ENCODE measurements at places on chromosomes 13 and 19.

- DNase-seq: no peak
These were observed 312 bp downstream of the GSK3A start for GRCh38 chr19:42242069-42242511.

DNA sequence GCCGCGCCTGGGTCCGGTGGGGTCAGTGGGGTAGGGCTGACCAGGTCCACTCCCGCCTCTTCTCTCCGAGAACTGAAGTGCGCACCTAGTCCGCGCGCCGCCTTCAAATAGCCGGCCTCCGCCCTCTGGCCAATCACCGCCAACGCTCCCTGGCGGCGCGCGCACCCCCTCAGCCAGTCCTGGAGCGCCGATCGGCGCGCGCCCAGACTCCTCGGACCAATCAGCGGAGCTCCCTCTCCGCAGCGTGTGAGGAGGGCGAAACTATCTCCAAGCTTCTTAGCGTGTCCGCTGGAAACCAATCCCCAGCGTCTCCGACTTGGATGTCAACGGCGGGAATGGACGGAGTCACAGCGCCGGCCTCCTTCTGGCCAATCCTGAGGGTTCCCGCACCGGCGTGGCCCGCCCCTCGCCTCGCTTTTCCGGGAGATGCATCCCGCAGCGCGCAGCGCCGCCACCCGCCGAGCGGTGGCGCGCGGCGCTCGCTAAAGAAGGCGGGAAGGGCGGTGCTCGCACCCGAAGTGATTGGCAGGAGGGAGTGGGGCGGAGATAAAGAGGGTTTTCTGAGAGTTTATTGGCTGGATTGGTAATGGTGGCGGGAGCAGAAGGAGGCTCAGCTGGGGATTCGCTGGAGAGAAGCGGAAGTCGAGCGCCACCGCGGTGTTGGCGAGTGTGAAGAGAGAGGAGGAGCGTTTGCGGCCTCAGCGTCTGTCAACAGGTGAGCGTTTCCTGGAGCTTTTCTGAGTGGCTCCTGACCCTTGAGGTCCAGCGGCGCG, at the start of gene ASF1B:
TSS of gene ASF1B (minus strand) at position 81 of the 773 bp plus-strand sequence. CDS start 133 bp downstream, outside the sequence.
- peak; percentile 93 for DNase-seq

GRCh38 chr13:111413407-111414187, 93.2 kb downstream of the TEX29 start:
- no peak for DNase-seq

DNA sequence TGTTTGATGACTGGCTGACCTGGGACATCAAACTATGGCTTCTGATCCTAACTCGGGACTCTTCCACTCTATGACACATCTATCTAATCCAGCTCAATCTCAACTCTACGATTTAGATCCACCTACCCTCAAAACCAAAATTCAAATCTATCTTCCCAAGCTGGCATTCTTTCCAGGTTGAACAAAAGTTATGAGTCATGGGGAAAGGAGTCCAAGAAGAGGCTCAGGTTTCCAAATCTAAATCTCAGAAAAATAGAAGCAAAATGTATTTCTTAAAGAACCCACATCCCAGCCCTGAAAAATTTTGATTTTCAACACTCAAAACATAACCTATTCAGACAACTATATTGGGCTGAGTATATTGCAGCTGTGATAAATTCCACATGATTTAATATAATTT, 143.9 kb upstream of the IPO5 start:
- no peak for DNase-seq

- DNase-seq: no peak
These were observed 395.9 kb downstream of the KCNRG start for GRCh38 chr13:50410921-50411746.

GRCh38 chr19:14349426-14349825, 31.8 kb upstream of the ADGRE5 start:
- no peak for DNase-seq

GRCh38 chr19:42285988-42286348, 16.0 kb upstream of the PRR19 start:
- DNase-seq: no peak

- no peak for DNase-seq
These were observed 7.1 kb downstream of the YIPF2 start for GRCh38 chr19:10921199-10921909.

- no peak for DNase-seq
These were observed 4.3 kb upstream of the PARP4 start for GRCh38 chr13:24516919-24517318.

GRCh38 chr19:31880283-31880682, 465.1 kb upstream of the ZNF507 start:
- DNase-seq: no peak

DNA sequence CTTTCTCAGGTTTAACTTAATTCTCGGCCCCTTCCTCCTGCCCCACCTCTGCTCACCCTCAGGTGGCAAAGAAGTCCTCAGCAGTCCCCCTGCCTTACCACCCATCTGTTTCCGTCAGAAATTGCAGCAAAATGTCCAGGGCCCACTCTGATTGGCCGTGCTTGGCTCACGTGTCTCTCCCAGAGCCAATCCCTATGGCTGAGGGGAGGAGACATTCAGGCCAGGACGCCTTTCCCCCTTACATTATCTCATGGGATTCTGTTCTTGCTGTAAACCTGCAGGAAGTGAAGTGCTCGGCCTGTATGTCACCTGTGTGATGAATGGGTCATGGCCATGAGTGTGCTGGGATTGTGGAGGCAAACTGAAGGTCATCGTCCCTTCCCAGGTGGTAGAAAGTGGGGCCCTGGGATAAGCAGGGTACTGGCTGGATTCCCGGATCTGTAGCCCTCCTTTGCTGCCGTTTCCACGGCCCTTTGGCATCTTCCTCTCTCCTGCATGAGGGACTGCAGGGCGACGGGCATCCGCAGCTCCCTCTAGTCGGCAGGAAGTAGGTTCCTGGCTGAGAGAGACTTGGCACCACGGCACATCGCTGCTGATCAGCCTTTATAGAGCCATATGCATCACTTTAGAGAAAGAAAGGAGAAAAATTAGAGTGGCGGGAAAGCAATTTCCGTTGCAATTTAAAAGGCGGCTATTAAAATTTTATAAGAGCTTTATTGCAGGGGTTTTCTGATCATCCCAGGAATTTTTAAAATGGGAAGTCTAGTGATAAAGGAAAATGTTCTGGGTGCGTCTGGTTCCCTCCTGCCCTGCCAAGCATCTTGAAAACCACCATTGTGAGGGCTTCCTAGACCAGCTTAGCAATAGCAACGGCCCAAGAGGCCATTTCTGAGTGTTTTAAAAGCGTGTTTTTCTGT, 118.2 kb downstream of the SIPA1L3 start:
- DNase-seq: no peak

DNA sequence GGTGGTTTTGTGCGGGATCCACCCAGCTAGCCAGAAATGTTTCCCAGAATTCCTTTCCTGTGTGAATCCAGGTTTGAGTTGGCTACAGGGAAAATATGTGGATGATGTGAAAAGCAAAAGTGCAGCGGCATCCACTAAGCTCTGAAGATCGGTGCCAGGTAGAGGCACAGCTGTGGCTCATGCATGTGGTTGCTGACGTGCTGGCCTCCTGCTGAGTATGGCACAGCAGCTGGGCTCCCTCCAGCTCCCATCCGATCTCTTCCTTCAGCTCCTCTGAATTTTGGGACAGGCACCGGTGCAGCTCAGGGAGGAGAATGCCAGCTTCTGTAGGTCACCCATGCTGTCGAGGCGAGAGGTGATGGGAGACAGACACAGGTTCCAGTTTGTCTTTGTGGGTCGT, 84.0 kb upstream of the GSX1 start:
- DNase-seq: no peak

DNA sequence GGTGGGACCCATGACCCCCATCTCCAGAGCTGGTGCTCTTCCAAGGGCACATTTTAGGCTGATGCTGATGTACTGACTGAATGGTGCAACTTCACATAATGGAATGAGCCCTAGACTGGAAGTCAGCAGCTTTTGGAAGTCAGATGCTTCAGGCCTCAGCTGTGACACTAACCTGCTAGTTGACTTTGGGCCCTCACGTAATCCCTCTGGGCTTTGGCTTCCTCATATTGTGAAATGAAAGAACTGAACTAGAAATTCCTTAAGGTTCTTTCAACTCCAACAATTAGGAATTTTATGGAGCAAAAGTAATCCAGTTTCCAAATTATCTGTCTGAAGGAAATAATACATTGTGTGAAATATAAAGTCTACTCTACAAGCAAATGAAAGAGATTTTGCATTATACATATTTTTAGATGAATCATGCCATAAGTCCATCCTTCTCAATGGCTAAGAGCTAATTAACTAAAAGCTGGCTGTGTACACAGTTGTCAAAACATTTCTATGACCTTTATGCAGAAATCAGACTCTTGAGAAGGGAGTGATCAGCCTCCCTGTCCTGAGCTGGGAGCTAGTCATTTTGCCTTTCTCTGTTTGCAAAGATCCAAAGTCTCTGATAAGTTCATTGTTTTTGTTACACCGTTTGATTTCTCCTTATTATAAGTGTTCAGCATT, 204.2 kb downstream of the DCLK1 start:
- DNase-seq: no peak

DNA sequence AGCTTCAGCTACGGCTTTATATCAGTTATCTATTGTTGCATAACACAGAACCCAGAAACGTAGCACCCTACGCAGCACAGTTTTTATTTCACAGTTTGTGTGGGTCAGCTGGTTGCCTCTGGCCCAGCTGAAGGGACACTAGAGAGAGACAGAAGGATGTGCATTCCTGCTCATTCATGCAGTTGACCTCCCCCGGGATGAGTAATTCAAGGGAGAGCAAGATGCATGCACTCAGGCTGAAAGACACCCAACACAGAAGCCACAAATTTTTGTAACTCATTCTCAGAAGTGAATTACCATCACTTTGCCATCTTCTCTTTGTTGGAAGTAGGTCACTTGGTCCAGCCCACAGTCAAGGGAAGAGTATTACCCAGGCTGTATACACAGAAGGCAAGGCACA, 89.5 kb downstream of the EFNB2 start:
- no peak for DNase-seq

DNA sequence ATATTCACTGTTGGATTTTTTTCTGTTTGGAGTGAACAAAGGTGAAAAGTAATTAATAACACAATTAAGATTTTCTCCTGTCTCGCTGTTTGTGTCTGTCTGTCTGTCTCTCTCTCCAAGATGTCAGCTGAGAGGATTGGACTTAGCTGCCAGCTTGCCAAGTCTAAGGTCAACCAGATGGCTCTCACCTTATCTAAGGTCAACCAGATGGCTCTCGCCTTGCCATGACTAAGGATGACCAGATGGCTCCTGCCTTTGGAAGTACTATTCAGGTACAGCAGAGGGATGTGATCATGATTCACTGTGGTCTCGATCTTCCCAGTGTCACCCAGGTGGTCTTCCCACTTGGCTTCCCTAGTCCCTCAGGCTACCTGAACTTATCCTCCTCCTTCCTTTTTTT, 1436.4 kb downstream of the UQCRFS1 start:
- DNase-seq: no peak

DNA sequence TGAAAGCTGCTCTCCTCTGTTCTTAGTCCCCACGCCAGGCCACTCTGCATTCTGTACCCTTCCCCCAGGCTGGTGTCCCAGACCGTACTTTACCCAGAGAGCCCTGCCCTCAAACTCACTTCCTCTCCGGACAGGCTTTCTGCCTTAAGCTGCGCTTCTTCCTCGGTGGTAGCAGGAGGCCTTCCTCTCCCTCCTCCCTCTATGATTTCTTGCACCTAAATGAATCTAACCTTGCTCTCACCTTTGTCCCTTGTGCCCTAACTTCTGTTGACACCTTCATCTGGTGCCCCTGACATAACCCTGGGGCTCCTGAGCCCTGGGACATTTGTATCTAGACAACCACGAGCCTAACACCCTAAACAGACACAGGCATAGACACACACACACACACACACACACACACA, 29.6 kb upstream of the CEACAM21 start:
- peak; percentile 44 for DNase-seq

- DNase-seq: no peak
These were observed 123.0 kb downstream of the COL4A1 start for GRCh38 chr13:110183910-110184309.

DNA sequence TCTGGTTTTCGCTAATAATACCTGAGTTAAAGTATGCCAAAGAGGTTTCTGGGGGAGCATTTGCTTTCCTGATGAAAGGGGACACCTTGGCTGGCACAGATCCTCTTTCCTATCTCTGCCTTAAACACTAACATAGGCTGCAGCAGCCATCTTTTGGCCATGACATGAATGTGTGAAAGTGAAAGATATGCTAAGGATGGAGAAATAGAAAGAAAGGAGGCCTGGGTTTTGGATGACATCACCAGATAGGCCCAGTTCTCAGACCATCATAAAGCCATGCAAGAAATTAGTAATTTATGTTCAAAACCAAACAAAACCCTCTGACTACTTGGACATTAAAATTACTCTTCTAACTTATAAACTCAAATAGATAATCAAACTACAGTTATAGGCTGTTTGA, 279.7 kb downstream of the COG6 start:
- DNase-seq: no peak

- no peak for DNase-seq
These were observed 256.4 kb upstream of the SOX21 start for GRCh38 chr13:94968757-94969086.

- no peak for DNase-seq
These were observed 15.3 kb downstream of the ZAR1L start for GRCh38 chr13:32299893-32300292.

DNA sequence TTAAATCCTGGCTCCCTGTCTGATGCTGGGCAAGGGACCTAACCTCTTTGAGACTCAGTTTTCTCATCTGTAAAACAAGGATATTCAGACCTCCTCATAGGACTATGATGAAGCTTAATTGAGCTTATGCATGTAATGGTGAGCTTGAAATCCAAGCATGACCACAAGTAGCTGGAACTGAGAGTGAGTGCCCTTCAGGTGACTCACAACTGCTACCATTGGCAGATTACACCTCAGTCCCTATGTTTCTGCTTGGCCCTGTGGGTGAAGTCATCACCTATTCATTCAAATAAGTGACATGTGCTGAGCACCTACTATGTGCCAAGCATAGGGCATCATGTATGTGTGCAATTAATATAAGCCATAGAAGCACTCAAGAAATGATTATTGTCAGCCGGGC, 25.7 kb downstream of the NOVA2 start:
- no peak for DNase-seq

- no peak for DNase-seq
These were observed 1.0 kb downstream of the SPPL2B start for GRCh38 chr19:2329501-2329916.

DNA sequence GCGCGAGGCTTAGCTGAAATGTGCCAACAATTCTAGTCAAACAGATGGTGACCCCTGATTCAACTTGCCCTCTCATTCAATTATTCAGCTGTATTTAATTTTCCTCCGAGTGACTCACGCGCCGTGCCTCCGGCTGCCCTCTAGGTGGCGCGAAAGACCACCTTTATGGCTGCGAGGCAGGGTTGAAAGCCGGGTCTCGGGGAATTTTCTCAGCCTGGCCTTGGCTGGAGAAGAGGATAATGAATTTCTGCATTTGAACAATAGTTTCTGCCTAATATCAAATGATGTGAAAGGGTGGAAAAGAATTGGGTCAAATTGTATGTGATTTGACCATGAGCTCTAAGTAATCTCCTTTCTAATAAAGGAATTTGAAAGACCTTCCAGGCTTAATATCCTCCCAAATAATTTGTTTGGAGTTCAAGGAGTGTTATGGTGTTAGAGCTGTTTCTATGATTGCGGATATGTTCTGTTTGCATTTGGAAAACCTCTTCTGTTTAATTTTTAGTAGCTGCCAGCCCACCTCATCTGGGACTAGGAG, 310.9 kb downstream of the ZNF536 start:
- DNase-seq: peak; percentile 17

GRCh38 chr13:110110783-110111182, 196.2 kb downstream of the COL4A1 start:
- no peak for DNase-seq
